HEK293T (cell line): ENCODE measurements at places on chromosomes 5 and 9.

DNA sequence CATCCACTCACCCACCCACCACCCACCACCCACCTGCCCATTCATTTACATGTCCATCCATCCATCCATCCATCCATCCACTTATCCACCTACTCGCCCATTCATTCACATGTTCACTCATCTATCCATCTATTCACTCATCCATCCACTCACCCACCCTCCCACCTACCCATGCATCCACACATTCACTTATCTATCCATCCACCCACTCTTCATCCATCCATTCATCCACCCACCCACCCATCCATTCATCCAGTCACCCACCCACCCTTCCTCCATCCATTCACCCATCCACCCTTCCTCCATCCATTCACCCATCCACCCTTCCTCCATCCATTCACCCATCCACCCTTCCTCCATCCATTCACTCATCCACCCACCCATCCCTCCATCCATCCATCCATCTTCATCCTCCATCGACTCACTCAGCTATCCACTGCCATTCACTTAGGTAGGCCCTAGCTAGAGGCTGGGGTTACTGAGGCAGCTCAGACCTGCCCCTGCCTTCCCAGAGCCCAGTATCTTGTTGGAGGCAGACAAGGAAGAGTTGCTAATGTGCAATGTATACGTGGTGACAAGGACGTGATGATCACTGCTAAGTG lies 12.7 kb downstream of the TSPAN17 start:
- DNase-seq: no peak

- DNase-seq: no peak
Measured at GRCh38 chr9:72383978-72384709, 19.1 kb upstream of the ZFAND5 start.

GRCh38 chr5:4083591-4084337 lies 488.1 kb downstream of the IRX1 start:
- DNase-seq: no peak

- no peak for DNase-seq
Measured at GRCh38 chr5:110879675-110880074, 140.9 kb downstream of the SLC25A46 start.

GRCh38 chr9:114631166-114631565 lies 20.1 kb downstream of the TMEM268 start:
- no peak for DNase-seq

GRCh38 chr9:99451112-99451606 lies 229.1 kb downstream of the SEC61B start:
- no peak for DNase-seq

DNA sequence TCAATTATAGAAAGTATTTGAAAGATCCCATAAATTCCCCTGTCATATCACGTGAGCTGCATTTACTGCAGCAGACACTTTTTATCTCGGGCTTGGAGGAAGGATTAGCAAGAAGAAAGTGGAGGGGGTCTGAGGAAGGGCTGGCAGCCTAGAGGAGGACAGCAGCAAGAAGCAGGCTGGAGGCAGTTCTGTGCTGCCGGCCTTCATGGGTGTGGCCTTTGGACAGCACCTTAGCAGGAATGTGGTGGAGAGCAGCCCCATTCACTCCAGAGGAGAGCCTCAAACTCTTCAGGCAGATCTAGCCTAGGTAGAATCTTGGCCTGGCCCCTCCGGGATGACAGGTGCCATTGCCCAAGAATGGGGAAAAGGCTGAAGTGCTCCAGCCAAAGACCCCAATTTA lies 89.8 kb upstream of the GABRP start:
- no peak for DNase-seq

GRCh38 chr9:87152256-87152655 lies 204.9 kb upstream of the GAS1 start:
- no peak for DNase-seq

- no peak for DNase-seq
Measured at GRCh38 chr5:33832404-33833236, 59.2 kb downstream of the ADAMTS12 start.

GRCh38 chr9:95018099-95018936 lies 291.8 kb downstream of the AOPEP start:
- no peak for DNase-seq

GRCh38 chr5:87020099-87020934 lies 247.4 kb upstream of the RASA1 start:
- no peak for DNase-seq

DNA sequence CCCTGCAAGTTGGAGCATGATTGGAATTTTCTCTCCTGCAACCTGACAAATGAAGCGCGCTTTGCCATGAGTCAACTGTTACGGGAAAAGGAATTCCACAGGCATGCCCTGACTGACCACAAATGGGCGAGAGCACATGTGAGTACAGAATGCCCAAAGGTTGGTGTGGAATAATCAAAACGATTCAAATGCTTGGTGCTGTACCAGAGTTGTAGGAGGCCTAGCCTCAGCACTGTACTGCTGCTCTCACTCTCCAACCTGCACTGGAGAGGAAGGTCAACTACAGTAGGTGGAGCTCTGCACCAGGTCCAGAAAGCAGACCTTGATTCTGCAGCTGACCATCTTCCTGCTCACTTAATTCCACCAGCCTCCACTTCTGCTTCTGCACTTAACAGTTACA lies 406.9 kb upstream of the ACTBL2 start:
- DNase-seq: no peak

DNA sequence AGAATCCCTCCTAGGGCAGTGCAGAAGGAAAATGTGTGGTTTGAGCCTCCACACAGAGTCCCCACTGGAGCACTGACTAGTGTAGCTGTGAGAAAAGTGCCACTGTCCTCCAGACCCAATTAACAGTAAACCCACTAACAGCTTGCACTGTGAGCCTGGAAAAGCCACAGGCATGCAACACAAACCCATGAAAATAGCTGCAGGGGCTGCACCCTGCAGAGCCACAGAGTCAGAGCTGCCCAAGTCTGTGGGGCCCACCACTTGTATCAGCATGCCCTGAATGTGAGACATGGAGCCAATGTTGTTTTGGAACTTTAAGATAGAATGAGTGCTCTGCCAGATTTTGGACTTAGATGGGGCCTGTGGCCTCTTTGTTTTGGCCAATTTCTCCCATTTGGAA lies 119.8 kb upstream of the CDH9 start:
- no peak for DNase-seq

- DNase-seq: no peak
Measured at GRCh38 chr5:181051841-181052671, 12.0 kb downstream of the BTNL9 start.

DNA sequence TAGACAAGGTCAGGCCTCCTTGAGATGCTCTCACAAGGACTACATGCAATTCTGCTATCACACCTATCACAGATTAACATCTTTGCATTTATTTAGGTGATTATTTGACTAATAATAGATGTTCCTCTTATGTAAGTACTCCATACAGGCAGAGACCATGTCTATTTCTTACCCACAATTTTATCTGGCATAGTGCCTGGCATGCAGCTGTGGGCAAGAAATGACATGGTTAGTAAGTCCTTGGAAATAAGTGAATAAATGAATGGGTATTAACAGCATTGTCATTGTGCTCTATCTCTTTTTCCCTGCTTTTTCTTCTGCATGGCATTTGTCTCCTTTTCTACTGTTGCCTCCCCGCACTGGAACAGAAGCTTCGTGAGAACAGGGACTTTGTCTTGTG lies 49.4 kb downstream of the SLC22A5 start:
- no peak for DNase-seq

DNA sequence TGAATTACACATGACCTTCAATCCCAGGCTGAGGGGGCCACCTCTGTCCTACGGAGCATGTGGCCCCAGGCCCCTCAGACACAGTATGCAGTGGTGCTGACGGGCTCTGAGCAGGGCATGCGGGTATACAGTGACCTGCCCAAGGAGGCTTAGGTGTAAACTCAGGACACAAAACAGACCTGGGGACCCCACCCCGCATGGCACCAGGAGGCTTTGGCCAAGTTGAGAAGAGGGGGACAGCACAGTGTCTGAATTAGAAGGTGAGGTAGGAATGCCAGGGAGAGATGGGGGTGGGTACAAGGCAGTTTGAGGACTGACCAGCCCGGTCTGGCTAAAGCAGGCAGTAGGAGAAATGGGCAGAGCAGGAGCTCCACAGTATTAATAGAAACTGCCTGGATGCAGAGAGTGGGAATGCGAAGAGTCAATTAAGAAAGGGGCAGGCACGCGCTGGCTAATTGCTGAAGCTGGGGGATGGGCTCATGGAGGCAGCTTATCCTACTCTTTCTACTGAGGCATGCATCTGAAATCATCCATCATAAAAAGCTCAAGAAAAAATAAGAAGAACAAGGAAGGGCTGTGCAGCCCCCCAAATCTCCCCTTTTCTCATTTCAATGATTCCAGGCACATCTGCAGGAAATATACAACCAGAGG lies 109.0 kb downstream of the GABBR2 start:
- no peak for DNase-seq

DNA sequence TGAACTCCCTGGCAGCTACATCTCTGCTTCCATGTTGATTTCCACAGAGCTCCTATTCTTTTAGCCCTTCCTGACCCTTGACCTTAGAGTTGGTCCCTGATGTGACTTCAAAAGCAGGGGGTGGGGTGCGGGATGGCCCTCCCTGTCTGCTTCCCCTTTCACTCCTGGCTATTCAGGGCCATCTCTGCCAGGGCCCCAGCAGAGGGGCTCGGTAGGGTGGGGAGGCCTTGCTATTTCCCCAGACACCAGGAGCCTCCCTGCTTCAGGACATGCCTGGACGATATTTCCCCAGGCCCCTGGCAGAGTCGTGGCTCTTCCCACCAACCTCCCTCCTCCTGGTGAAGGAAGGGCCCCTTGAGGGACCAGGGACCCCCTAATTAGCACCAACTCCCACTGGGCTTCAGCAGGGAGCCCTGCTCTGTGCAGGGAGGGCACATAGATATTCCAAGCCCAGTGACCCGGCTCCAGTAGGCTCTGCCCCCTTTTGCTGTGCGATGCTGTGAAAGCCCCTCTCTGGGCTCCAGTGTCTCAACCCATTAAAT lies 17.3 kb downstream of the CORO2A start:
- no peak for DNase-seq

DNA sequence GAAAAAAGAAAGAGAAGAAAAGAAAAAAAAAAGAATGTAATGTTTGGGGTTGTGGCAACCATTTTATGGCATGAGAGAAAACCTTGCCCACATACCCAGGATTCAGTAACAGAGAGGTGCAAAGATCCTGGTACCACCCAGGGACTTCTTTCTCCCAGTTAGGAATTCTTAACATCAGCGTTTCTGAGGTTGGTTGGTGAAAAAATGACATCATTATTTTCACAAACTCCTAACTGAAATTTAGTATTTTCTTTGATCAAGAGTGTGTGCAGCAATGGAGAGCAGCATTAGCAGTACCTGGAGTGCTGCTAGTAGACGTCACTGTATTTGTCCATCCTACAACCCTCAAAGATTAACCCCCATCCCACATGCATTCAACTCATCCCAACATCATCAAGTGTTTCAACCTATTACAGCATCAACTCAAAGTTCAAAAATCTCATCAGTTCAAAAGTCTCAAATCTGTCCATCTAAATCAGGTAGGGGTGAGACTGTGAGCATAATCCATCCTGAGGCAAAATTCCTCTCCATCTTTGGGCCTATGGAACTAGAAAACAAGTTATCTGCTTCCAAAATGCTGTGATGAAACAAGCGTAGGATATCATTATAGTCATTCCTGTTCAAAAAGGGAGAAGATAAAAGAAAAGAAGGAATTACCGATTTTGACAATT lies 60.1 kb upstream of the MSX2 start:
- DNase-seq: no peak

- no peak for DNase-seq
Measured at GRCh38 chr5:153765987-153766386, 272.7 kb downstream of the FAM114A2 start.

DNA sequence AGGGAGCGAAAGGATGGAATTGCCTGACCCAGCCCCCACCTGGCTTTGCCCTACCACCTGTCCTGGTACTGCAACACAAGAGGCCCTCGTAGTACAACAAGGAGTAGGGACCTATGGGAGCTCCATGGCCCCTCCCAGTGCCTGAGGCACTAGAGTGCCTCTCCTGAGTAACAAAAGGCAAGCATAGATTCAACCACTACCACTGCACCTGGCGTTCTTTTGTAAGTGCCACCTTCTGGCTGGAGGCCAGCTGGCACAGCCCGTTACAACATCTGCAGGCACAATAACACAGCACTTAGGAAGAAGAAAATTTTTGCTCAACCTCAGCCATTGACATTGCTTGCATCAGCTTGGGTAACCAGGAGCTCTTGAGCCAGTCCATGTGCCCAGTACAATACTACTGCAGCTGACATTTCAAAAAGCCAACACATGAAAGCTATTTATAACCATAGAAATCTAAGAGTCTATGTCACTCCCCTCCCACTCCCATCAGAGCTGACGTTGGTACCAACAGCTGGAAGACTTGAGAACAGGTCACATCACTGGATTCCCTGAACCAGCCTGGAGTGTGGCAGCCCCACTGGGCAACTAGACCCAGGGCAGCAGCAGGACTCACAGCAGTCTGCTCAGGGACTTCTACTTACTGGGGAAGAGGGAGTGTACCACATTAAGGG lies 17.7 kb upstream of the FAM174A start:
- DNase-seq: no peak

- no peak for DNase-seq
Measured at GRCh38 chr5:68924481-68925145, 169.2 kb upstream of the SLC30A5 start.

DNA sequence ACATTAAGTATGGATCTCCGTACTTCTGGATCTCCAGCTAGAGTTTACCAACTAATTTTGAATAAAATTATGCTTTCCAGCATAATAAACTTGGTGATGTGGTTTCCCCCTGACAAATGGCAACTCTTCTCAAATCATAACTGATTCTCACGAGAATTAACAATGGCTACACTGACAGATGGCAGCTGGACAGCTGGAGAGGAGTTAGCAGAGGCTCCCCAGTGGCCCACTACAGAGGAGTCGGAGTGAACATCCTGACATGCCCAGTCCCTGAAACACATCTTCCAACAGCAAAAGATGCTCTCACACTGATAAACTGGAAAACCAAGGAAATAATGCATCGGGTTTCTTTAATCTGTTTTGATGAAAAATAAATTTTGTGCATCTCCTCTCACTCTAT lies 239.6 kb downstream of the MAN2A1 start:
- no peak for DNase-seq

GRCh38 chr5:1382248-1382700 lies 37.4 kb upstream of the CLPTM1L start:
- no peak for DNase-seq

- DNase-seq: no peak
Measured at GRCh38 chr9:120757026-120757913, 35.9 kb downstream of the FBXW2 start.
